ENCODE measurements at places on chromosomes 16 and 17.

- DNase-seq = no peak
Measured at GRCh38 chr16:77951788-77952187, 70.6 kb upstream of the CLEC3A start.

GRCh38 chr17:1385861-1386260, 14.2 kb downstream of the YWHAE start:
- DNase-seq = no peak

GRCh38 chr17:76547183-76547641, 7.4 kb downstream of the PRCD start:
- DNase-seq = no peak

DNA sequence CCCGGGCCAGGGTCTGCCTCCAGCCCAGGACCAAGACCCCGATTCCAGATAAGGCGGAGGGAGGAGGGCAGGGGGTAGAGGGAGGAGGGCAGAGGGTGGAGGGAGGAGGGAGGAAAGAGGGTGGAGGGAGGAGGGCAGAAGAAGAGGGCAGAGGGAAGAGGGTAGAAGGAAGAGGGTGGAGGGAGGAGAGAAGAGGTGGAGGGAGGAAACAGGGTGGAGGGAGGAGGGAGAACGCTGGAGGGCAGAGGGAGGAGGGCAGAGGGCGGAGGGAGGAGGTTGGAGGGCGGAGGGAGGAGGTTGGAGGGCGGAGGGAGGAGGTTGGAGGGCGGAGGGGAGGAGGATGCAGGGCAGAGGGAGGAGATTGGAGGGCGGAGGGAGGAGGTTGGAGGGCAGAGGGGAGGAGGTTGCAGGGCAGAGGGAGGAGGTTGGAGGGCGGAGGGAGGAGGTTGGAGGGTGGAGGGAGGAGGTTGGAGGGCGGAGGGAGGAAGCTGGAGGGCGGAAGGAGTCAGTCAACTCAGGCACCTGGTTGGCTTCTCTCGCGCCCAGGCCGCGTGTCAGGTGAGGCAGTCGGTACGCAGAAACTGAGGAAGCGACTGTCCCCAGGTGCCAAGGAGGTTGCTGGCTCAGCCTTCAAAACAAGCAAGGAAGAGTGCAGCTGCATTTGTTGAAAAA, 65.2 kb downstream of the KLHDC4 start:
- DNase-seq = no peak

GRCh38 chr16:88826070-88826840, 14.5 kb upstream of the APRT start:
- DNase-seq = no peak

DNA sequence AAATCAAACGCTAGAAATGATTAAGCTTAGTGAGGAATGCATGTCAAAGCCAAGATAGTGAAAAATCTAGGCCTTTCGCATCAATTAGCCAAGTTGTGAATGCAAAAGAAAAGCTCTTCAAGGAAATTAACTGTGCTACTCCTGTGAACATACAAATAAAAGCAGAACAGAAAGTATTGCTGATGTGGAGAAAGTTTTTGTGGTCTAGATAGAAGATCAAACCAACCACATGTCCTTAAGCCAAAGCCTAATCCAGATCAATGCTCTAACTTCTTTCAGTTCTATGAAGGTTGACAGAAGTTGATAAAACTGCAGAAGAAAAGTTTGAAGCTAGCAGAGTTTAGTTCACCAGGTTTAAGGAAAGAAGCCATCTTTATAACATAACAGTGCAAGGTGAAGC, 1044.6 kb downstream of the CDH11 start:
- no peak for DNase-seq

GRCh38 chr17:61007980-61008379, 330.3 kb downstream of the BCAS3 start:
- no peak for DNase-seq

- DNase-seq = no peak
Measured at GRCh38 chr17:80647746-80648145, 103.1 kb downstream of the RPTOR start.

DNA sequence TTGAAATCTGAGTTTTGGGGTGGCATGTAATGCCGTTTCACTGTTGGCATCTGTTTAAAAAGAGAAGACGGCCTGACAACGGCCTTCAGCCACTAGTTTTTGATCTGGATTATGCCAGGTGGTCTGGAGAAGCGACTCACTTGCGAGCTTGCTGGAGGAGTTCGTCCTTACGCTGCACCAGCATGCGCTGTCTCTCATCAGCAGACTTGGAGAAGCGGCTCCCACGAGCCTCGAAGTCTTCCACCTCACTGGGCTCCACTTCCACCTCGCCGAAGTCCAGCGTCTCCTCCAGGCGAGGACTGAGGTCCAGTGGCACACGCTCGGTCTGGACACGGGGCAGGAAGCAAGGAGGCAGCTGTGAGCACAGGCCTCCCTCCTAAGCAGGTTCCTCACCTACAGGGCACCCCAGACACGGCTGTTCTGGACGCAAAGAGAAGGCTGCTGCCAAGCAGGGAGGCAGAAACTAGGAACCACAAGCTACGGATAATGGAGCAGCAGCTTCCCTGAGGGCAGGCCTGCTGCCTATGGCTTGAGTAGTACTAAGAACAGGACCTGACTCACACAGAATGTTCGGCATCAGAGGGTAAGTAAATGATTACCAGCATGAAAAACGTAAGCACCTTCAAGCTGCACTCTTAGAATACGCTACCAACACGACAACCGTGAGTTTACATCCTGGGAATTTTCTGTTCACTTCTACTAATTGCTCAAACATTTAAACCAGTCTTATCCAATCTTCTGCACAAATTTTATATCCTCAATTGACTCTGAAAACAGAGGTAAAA, 61.4 kb downstream of the AMFR start:
- no peak for DNase-seq

DNA sequence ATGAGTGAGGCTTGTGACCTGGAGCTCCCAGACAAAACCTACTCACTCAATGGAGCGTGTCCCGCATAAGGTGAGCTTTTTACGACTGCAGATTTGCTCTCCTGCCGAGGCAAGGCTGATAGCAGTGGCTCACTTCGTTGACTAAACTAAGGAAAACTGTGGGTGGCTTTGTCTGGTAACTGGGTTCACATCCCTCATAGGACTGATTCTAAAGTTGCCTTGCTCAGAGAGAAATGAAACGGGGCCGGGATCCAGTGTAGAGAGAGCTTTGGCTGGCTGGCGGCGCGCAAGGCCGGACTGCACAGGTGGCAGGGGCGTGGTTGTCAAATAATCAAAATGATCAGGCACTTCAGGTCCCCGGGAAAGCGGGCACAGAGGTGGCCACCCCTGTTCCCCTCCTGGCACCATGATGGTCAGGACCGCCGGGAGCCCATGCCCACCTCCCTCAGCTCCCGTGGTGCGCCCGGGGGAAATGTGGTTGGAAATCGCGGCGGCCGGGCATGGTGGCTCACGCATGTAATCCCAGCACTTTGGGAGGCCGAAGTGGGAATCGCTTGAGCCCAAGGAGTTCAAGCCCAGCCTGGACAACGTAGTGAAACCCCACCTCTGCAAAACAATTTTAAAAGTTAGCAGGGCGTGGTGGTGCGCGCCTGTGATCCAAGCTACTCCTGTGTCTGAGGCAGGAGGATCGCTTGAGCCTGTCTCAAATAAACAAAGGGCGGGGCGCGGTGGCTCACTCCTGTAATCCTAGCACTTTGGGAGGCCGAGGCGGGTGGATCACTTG, 26.6 kb upstream of the OR1F1 start:
- DNase-seq = no peak

DNA sequence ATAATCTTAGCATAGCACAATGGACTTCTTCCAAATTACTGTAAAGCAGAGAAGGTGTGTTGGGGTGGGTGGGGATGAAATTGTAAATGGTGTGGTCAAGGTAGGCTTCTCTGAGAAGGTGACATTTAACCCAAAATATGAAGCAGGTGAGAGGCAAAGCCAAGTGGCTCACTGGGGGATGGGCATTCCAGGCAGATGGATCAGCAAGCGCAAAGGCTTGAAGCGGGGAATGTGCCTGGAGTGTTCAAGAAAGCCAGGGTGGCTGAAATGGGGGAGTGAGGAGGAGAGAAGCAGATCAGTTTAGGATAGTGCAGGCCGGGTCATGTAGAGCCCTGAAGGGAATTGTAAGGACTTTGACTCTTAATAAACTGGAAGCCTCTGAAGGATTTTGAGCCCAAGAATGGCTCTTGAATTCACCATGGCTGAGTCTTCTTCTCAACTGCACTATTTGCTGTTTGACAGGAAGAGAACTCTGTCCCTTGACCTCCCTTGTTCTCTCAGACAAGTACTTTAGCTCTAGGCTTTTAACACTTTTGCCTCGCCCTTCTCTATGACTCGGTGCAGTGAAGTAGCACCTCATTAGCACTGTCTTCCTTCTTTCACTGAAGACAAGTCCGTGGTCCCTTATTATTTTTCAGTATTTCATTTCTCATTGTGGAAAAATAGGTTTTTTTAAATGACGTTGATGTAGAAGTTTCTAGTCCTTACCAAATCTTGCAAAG, 14.7 kb downstream of the CACNG3 start:
- DNase-seq = no peak

DNA sequence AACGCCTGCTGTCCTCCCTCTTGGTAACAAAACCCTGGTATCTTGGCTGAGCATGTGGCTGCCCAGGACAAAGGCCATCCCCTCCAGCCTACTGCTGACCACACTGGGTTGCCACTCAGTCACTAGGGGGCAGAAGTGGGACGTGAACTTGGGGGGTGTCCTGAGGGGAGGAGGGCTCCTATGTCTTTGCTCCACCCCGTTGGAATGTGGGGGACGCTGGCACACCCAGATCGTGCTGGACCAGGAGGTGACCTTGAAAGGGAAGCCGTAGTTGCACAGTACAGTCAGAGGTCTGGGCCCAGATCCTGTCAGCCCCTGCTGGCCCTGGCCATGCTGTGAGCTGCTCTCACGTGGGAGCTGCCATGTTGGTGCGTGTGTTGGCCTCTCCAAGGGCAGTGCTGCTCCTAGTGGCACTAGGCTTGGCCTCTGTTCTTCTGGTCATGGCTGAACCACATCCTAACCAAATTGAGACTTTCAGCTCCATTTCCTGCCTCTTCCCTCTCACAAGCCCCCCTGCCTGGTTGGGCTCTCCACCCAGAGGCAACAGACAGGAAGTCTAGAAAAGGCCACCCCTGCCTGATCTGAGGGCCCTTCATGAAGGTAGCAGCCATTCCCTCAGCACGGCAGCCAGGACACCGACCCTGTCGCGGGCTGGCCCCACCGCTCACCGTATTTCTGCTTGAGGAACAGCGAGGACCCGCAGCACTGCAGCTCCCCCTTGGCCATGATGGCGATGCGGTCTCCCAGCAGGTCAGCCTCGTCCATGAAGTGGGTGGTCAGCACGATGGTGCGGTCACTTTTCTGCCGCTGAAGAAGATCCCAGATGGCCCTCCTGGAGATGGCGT, 29.0 kb upstream of the RNPS1 start:
- DNase-seq = no peak
